ENCODE measurements at places on chromosomes 3 and 15. TPM values are rescaled to one million over a fixed set of nuclear protein-coding genes. Genes with fewer than 3 reads are reported as not detected.

Gene PHLDB2
- 49.0 TPM for polyA plus RNA-seq

Gene SCAANT1
- polyA plus RNA-seq: not detected

Gene XYLB
- polyA plus RNA-seq: 5.5 TPM

- DNase-seq: peak; percentile 84
- H3K4me1 ChIP-seq: no peaks in the 10 kb centered on the region
- no peaks in the 10 kb centered on the region for H3K36me3 ChIP-seq
- no peak overlapping the region for H3K27ac ChIP-seq
- no peaks in the 10 kb centered on the region for H3K27me3 ChIP-seq
- no peak overlapping the region for H3K4me3 ChIP-seq
Measured at GRCh38 chr15:90221246-90221900, 12.4 kb downstream of the CIB1 start.

GRCh38 chr3:46900007-46900292 is 22.4 kb downstream of the PTH1R start:
- H3K4me3 ChIP-seq: no peak overlapping the region
- H3K36me3 ChIP-seq: no peaks in the 10 kb centered on the region
- H3K27me3 ChIP-seq: no peaks in the 10 kb centered on the region
- H3K4me1 ChIP-seq: no peaks in the 10 kb centered on the region
- H3K27ac ChIP-seq: no peak overlapping the region

GRCh38 chr15:81619002-81619401 is 245.0 kb upstream of the TMC3 start:
- no peak overlapping the region for H3K27ac ChIP-seq
- H3K4me1 ChIP-seq: no peaks in the 10 kb centered on the region
- no peak overlapping the region for H3K4me3 ChIP-seq

All from hepatocyte (in vitro differentiated cells).